ENCODE measurements at places on chromosomes 3 and 15.

- DNase-seq = no peak
Measured at GRCh38 chr15:81133782-81134461, at the start of gene CFAP161. Gene CFAP161, plus strand, starts transcription at chr15:81134270. Its CDS starts 60 bp downstream, at chr15:81134330.

DNA sequence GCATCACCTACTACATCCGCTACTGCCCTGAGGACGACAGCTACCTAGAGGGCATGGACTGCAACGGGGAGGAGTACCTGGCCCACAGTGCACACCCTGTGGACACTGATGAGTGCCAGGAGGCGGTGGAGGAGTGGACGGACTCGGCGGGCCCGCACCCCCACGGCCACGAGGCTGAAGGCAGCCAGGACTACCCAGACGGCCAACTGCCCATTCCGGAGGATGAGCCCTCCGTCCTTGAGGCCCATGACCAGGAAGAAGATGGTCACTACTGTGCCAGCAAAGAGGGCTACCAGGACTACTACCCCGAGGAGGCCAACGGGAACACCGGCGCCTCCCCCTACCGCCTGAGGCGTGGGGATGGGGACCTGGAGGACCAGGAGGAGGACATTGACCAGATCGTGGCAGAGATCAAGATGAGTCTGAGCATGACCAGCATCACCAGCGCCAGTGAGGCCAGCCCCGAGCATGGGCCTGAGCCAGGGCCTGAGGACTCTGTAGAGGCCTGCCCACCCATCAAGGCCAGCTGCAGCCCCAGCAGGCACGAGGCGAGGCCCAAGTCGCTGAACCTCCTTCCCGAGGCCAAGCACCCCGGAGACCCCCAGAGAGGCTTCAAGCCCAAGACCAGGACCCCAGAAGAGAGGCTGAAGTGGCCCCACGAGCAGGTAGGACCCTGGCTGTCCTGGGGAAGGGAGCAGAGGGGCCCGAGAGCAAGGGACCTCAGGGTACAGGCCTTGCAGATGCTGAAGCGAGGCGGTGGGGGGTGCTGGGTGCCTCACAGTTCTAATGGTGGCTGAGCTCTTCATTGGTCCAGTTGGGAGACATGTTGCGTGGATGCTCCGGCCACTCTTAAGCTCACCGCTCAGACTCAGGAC, 168.6 kb downstream of the APBA2 start:
- DNase-seq = no peak

DNA sequence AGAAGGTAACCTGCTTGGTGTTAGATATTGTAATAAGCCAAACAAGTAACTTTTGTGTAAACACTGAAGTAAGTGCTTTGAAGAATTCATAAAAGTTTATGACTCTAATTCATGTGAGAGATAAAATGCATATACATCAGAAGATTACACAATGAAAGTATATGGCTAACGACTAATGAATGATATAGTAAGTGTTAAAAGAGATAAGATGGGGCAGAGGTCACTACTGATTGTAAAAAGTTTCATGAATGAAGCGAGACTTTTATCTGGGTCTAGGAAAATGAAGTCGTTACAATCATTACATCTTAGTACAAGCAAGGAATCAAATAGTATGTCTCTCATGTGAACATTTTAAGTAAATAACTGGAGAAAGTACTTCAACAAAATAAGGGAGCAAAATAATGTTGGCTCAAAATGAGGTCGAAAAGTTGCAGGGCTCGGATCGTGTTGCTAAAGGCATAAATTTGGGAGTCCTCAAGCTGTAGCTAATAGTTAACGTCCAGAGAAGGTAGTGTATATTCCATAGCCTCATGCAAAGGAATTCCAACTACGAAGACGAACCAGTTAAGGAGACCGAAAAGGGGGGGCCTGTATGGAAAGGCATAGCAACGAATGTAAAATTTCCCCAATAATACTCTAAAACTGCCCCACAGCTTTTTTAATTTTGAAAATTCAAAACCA, 984 bp upstream of the DUT start:
- DNase-seq = peak; percentile 3

- no peak for DNase-seq
Measured at GRCh38 chr3:152870027-152870426, 35.1 kb downstream of the P2RY1 start.

DNA sequence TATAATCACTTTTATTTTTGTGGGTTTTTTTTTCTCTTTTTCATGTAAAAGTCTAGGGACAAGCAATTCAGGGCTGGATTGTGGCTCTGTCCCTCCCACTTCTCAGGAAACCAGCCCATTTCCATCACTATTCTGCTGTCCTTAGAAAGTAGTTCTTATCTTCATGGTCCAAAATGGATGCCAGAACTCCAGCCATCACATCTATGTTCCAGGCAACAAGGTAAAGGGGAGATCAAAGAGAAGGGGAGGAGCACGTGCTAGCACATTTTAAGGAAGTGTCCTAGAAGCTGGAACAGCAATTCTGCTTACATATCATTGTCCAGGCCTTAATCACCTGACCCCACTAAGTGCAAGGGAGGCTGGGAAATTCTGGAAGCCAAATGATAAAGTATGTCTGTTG, 181.1 kb upstream of the C2CD4B start:
- DNase-seq = no peak

DNA sequence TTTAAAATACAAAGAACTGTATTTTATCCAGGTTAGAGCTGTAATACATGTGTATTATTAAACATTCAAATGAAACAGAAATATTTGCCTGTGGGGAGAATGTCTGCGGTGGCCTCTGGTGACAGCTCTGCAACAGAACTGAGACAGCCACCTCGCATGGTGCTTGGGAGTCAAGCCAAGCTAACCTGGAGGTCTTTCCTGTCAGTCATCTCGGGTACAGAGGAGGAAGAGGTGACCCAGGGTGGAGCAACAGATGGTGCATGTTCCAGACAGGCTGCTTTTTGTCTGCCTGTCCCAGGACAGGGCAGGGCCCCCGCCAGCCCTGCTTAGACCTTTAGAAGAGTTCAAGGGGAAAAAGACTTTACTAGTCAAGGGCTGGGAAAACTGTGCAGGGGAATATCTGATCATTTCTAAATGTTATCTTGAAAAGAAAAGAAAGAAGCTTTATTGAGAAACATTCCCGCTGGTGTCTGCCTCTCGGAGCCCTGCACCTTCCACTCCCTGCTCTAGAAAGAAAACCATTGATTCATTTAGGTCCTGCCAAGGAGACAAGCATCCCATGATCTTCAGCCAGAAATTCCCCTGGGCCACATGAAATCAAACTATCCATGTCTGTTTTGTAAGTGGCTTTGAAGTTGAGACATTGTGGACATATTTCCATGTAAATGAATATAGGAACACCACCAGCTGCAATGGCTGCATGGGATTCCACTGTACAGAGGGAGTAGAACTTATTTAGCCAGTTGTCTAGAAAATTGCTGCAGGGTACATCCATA, 5.5 kb upstream of the NR2E3 start:
- DNase-seq = no peak

GRCh38 chr3:9695746-9696145, 7.9 kb upstream of the CPNE9 start:
- DNase-seq = no peak

- DNase-seq = no peak
Measured at GRCh38 chr3:10566451-10566850, 61.1 kb upstream of the ATP2B2 start.

GRCh38 chr15:89089316-89090230, 1.3 kb downstream of the ABHD2 start:
- DNase-seq = no peak

GRCh38 chr3:26591926-26592325, 30.6 kb upstream of the LRRC3B start:
- DNase-seq = no peak

DNA sequence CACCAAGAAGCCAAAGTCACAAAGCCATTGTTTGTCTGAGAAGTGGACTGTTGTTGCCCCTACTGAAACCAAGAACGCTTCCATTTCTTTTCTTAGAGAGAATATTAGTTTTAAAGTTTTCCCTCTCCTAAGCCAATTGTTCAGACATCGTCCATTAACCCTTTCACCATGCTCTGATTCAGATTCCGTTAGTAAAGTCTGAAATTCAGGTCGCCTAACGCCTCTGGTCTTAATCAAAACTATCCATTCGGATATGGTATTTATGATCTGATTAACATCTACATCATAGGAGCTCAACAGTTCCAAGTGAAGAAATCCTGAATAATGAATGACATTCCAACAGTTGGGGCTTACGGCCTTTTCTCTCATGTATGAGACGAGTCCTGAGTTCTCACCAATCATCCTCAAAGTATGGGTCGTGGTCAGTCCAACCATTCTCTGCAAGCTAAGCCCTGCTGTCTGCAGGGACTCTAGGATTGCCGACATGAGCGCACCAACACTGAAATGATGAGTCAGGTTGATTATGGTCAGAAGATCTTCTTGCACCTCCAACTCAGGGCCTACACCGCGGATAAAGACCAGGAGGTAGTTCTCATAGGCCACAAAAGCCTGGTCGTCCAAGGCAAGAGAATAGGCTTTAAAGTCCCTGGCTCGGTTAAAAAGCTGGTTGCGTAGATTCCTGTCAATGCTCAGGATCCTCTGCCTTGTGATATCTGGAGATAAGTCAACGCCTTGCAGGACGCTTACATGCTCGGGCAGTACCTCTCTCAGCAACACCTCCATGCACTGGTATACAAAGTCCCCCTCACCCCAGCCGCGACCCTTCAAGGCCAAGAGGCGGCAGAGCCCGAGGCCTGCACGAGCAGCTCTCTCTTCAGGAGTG, 767 bp downstream of the EPM2AIP1 start:
- peak; percentile 33 for DNase-seq

GRCh38 chr3:142498397-142499180, 50.8 kb upstream of the XRN1 start:
- no peak for DNase-seq

GRCh38 chr3:189966843-189967242, 153.9 kb downstream of the P3H2 start:
- no peak for DNase-seq

GRCh38 chr3:152256851-152257562, 11.7 kb upstream of the MBNL1 start:
- no peak for DNase-seq

DNA sequence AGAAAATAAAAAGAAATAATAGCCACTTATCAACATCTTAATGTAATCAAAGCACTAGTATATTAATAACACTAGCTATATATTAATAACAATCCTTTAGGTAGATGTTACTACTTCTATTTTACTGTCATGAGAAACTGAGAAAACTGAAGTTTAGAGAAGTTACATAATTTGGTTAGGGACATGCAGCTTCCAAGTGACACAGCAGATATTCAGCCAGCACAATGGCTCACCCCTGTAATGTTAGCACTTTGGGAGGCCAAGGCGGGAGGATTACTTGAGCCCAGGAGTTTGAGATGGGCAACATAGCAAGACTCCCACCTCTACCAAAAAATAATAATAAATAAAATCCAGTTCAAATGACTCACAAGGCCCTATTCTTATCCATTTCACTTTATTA, 1.9 kb upstream of the UBR1 start:
- DNase-seq = no peak

DNA sequence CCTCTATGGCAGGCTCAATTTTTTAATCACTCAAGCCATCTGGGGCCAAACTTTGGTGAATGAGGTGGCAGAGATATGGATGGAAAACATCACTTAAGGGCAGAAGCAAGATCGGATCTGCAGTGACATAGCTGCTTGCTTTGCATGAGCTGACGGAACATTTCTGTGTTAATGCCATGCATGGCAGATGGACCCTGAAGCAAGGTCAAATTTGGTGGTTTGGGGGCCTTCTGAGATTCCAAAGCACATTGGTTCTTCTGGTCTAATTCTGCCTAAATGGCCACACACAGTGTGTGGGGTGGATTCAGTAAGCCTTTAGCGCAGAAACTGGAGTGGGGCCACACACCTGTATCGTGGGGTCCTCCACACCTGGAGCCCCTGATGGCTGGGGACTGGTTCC, 38.3 kb upstream of the BCL2L10 start:
- no peak for DNase-seq

DNA sequence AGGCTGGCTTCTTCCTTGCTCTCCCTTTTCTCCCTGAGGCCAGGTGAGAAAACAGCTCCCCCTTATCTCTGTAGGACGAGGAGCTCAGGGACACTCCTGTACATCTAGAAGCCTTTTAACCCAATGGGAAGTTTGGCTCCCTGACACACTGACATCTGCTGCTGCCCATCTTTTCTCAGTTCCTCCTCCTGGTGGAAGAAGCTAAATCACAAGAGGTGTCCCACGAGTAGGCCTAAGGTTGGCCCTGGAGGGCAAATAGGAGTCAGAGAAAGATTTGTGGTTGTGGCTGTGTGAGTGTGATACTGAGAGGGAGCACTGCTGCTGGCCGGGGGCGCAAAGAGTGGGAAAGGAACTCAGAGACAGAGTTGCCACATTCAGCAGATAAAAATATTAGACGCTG, 49.5 kb downstream of the ARHGAP31 start:
- no peak for DNase-seq

DNA sequence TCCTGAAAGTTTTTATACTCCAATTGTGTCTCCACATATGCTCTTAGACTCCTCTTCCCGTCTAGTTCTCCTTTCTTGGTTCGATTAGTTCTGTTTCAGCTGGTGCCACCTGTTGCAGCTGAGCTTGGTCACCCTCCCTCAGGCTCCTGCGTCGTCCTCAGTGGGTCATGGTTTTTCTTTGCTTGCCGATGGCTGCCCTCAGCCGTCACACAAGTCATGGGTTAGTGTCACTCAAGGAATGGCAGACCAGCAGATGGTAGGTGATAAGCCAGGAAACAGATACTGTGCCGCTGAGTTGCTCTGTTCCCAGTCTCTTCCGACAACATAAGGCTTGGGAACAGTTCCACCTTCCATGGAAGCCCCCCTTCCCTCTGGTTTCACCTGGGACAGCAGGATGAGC, 109.9 kb downstream of the IGF1R start:
- no peak for DNase-seq

- DNase-seq = peak; percentile 29
Measured at GRCh38 chr3:116148881-116149851, 296.1 kb downstream of the LSAMP start.

DNA sequence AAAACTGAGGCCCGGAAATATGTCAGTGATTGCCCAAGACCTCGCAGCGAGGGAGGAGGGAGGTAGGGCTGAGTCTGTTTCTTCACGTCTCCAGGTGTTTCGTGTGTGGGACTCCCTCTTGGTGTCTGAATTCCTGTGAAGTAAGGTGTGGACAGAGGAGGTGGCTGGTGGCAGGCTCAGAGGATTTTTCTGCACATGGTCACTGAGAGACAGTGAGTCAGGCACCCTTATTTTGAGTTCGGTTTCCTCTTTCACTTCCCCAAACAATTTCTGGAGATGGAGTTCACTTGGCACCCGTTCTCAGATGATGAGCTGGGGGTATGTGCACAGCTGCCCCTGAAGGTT, 46.3 kb upstream of the VPS8 start:
- peak; percentile 60 for DNase-seq

DNA sequence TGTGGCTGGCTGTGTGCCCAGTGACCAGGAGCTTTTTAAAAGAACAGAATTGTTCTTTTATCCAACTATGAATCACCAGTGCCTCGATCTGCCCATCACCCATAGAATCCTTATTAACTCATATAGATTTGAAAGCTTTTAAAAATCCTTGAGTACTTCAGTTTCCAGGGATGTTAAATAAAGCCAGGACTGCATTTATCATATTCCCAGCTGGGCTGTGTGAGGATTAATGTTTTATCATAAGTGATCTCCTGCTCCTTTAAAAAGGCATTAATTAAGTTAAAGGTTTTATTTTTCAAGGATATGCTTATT, 234.0 kb downstream of the MYRIP start:
- DNase-seq = no peak

Measured in PC-3 (cell line).